ENCODE measurements at places on chromosomes 1 and 21. TPM values are rescaled to one million over a fixed set of nuclear protein-coding genes. Genes with fewer than 3 reads are reported as not detected.
A peak's percentile ranks its signal among the peaks of the same experiment; 100 is the strongest.

Gene TMOD4
- not detected for total RNA-seq

Gene GSTM3
- total RNA-seq = 130 TPM

Gene TLR5
- total RNA-seq = 3.0 TPM

Gene BRDT
- total RNA-seq = 0.10 TPM

Gene CACNA1E
- total RNA-seq = 17.2 TPM

Gene ANXA9
- 2.6 TPM for total RNA-seq

DNA sequence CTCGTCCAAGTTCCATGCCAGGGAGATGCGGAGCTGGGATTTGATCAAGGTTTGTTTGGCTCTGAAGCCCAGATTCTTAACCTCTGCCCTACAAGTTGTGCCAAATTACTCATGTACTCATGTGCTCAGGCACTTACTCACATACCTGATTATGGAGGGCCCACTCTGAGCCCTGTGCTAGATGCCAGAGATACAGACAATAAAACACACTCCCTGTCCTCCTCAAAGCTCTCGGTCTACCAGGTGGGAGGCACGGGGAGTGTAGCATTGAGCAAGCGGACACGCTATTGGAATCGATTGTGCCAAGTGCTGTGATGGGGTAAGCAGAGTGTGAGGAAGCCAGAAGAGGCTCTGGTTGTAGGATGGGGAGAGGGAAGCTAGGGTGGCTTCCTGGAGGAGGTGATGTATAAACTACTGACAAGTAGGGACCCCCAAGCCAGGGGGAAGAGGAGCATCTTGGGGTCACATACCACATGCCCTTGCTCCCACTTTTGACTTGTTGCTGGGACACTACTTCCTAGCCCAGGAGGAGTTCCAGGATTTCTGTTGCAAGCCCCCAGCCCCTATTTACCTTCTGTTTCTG lies 49.8 kb upstream of the IFNLR1 start:
- no peak for DNase-seq

- DNase-seq = no peak
Observed at GRCh38 chr1:110011527-110012041, 22.8 kb upstream of the STRIP1 start.

DNA sequence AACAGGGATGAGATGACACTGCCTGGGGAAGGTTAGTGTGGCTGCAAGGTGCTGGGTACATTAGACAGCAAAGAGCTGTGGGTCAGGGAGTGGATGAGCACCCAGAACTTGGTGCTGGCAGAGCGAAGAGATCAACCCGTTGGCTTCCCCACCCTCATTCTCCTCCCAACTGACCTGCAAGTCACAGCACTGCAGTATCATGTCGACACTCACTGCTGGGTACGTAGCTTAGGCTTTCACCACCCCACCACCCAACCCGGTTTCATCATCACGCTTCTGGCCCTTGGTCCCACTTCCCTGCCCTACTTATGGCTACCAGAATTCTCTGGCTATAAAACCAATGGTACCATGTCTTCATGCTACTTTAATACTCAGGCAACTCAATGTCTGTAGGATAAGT lies 73.6 kb upstream of the LYST start:
- DNase-seq = no peak

GRCh38 chr1:181312946-181313345 lies 170.4 kb upstream of the CACNA1E start:
- DNase-seq = peak; percentile 82

DNA sequence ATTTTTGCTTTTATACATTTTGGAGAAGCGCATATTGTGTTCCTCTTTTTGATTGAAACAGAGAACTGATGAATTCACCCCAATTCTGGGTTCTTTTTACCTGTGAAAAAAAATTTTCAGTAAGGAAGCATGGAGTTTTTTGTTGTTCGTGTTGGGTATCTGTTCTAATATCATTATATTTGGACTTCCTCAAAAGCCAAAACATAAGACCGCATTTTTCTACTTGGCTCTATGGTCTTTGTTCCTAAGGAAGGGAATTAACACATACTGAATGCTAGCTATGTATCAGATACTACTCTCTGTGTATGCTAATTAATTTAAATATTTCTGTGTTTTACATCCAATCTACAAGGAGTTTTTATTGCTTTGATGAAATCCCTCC lies 12.9 kb downstream of the EPB41 start:
- no peak for DNase-seq

GRCh38 chr1:15412175-15412800 lies 2.6 kb downstream of the EFHD2 start:
- DNase-seq = no peak

- no peak for DNase-seq
Observed at GRCh38 chr1:53117836-53118235, 24.6 kb downstream of the SLC1A7 start.

- no peak for DNase-seq
Observed at GRCh38 chr21:40291560-40291959, 424.3 kb downstream of the PCP4 start.

DNA sequence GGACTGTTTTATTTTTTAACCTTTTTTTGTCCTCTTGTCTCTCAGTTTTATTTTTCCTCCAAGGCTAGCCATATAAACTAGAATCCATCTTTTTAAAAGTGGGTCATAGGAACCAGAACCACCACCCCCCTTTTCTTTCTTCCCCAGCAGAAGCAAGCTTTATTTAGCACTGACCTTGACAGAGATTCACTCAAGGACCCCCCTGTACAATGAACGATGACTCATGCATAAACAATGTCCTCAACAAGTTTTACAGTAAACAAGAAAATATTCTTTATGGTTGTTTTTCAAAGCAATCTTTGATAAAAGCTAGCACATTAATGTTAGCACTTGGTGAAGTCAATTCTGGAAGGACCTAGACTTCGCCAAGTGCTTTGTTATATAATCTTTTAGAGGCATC lies 14.1 kb downstream of the PKN2 start:
- DNase-seq = no peak

GRCh38 chr1:90591355-90591969 lies 125.6 kb downstream of the BARHL2 start:
- DNase-seq = no peak
